ENCODE measurements at places on chromosomes 13 and 19. TPM values are rescaled to one million over a fixed set of nuclear protein-coding genes. Genes with fewer than 3 reads are reported as not detected.

DNA sequence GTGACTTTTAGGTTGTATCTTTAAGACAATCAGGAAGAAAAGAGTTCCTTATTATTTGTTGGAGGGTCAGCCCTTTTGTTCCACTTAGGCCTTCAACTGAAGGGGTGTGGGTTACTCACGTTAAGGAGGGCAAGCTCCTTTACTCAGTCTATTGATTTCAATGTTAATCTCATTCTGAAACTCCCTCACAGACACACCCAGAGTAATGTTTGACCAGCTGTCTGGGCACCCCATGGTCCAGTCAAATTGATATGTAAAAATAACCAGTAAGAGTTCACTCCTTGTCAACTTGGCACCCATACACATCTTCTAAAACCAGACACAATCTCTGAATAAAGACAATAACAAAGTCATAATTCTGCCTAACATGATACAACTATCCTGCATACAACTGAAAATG, 292.9 kb downstream of the KLF5 start:
- no peak for DNase-seq

- DNase-seq, result no peak
These were observed 4.8 kb downstream of the PIAS4 start for GRCh38 chr19:4012092-4012974.

- DNase-seq, result no peak
These were observed 34.8 kb downstream of the SLC10A2 start for GRCh38 chr13:103031332-103031873.

The ZNF98 gene
- total RNA-seq, result 4.4 TPM

The C1QTNF9B gene
- not detected for total RNA-seq

DNA sequence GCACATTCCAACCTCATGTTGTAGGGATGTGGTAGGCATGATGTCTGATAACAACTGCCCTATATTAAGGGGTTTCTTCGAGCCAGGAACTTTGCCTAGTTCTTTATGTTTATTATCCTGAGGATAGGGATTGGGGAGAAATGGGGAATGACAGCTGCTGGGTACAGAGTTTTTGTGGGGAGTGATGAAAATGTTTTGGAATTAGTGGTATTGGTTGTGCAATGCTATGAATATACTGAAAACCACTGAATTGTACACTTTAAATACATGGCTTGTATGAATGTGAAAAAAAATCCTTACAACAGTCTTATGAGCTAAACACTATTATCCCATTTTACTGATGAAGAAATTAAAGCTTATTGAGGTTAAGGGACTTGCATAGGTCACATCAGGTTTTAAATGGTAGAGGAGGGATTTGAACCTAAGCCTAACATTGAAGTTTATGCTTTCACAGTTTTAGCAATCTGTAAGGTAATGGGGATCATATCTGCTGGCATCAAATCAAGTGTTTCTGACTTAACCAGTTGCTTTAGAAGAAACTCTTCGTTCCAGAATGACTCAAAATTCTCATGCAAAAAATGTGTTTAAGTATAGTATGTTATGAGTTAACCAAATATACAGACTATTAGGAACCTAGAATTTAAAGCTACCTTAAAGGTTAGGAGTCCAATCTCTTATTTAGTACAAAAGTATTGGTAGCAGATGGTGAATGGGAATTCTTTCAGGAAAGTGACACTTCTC, 61.4 kb downstream of the ERCC5 start:
- no peak for DNase-seq

- no peak for DNase-seq
These were observed 221.8 kb upstream of the UBL3 start for GRCh38 chr13:30071969-30072817.

GRCh38 chr13:45365558-45365885, 24.5 kb upstream of the TPT1 start:
- no peak for DNase-seq

The ZNF568 gene
- total RNA-seq, result 11.8 TPM

DNA sequence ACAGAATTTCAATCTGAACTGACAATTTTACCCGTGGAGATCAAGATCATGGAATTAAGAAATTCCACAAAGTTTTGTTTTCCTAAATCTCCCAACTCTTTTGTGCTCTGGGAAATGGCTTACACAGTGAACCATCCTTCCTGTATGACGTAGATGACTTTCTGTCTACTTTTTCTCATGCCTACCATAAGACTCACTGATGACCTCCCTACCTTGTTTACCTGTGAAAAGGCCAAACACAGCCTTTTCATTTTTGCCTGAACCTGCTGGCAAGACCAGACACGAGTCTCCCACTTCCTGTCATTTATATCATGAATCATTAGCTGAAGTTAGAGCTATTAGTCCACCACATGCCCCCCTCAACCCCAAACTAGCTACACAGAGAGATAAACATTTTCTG, 4.6 kb upstream of the KBTBD6 start:
- no peak for DNase-seq

The RASL11A gene
- total RNA-seq, result 2.9 TPM

The PGLYRP2 gene
- total RNA-seq, result not detected

GRCh38 chr19:1028062-1028926, 1.9 kb downstream of the CNN2 start:
- DNase-seq, result peak; percentile 59

GRCh38 chr13:76286178-76286577, 600.0 kb downstream of the KCTD12 start:
- no peak for DNase-seq

The SLC25A42 gene
- total RNA-seq, result 17.6 TPM

DNA sequence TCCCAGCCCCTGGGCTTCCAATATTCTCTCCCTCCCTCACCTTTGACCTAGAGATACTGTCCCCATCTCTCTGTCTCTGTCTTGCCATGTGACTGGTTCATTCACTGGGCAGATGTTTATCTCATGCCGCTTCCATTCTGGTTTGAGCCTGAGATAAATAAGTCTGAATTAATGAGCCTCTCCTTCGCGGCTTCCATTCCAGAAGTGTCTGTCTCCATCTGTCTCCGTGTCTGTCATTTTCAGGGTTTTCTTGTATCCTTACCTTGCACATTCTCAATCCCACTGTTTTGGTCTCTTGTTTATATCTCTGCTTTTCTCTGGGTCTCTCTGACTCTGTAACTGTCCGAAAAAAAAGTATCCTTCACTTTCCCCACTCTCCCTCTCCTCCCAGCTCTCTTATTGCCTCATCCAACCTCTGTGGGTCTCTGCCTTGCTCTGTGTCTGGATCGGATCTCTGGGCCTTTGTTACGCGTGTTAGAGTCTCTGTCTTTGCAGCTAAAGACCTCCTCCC, 4.3 kb downstream of the SPHK2 start:
- DNase-seq, result no peak

DNA sequence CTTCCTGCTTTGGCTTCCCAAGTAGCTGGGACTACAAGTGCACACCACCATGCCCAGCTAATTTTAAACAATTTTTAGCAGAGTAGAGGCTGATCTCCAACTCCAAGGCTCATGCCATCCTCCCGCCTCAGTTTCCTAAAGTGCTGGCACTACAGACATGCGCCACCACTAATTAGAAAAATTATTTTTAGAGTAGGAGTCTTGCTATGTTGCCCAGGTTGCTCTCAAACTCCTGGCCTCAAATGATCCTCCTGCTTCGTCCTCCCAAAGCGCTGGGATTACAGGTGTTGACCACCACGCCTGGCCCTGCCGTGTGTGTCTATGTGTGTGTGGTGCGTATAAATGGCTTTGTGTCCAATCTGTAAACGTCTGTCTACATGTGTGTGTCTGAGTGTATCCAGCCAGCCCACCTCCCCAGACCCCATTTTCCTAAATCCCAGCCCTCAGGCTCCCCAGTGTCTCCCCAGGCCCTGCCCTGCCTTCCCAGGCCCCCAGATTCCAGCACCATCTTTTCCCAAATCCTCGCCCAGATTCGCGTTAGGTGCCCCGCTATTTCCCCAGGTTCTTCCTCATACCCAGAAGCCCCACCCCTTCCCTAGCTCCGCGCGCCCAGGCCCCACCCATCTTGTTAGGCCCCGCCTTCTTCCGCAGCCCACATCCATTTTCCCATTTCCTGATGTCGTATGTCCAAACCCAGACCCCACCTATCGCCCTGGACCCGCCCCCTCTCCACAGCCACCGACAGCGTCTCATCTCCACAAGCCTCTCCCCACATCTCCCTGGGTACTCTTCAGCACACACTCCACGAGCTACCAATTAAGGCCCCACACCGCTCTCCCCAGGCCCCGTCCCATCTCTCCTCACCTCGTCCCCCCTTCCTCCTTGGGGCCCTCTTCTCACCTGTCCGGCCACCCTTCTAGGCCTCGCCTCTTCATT, 24.9 kb downstream of the SLC8A2 start:
- DNase-seq, result peak; percentile 40

- DNase-seq, result peak; percentile 62
These were observed 107.1 kb downstream of the UBL3 start for GRCh38 chr13:29743201-29743786.

DNA sequence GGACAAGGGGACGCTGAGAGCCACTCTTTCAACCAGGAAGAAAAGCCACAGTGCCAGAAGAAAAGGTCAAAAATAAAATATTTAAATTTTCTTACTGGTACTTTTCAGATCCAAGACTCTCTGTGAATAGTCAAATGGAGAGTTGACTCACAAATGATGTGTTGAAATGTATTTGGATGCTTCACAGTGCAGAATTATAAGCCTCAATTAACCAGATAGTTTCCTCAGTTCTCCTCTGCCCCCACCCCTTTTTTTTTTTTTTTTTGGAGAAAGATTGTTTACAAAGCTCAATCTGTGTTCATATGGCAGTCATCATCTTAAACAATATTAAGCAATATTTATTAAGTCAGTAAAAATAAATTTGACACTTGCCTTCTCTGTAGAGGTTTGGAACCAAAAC, 470.8 kb downstream of the FGF9 start:
- no peak for DNase-seq

DNA sequence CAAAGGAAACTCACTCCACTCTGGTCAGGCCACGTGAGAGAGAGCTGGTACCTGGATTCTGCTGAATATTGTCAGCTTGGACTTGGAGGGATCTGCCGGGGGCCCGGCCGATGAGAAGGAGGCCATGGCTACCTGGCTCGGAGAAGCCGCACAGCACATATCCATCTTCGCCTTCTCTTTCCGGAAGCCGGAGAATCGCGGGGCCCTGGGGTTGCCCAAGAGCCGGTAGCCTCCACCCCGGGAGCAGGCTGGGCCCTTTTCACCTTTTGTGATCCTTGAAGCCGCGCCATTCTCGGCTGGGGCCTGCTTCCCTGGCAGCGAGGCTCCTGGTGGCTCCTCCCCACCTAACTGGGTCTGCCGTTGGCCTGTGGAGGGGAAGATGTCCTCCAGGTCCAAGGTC, 28.9 kb downstream of the ZNF541 start:
- no peak for DNase-seq

GRCh38 chr19:41225238-41226052, 6.4 kb downstream of the AXL start:
- peak; percentile 63 for DNase-seq

DNA sequence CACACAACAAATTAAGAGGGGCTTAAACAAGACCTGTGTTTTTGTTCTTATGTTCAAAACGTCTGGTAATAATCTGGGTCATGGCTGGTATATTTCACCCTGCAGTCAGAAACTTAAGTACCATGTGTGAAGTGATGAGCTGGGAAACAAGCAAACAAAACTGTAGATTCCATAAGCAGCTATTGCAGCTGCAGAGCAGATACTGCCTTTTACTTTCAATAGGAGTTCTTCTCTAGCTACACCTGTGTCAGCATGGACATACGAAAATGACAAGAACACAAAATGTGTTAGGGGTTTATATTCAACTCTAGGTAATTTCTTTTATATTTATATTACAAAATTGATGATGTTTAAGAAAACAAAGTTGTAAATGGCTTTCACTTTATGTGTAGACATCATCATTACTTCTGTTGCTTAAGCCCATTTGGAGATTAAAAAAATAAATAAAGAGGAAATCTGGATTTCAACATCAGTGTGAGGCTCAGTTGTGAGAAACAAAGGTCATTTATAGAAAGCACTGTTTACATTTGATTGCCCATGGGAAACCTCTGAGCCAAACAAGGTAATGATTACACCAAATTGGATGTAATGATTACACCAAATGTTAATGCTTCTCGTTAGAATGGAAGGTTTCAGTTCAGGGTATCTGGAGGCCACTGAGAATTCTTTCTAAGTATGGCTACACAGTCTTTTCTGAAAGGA, 451.0 kb upstream of the SLC10A2 start:
- DNase-seq, result no peak

The ZNF761 gene
- 3.2 TPM for total RNA-seq

All from heart left ventricle (tissue), 16 donors.